LoVo (cell line): ENCODE measurements at places on chromosomes 7 and 10.

DNA sequence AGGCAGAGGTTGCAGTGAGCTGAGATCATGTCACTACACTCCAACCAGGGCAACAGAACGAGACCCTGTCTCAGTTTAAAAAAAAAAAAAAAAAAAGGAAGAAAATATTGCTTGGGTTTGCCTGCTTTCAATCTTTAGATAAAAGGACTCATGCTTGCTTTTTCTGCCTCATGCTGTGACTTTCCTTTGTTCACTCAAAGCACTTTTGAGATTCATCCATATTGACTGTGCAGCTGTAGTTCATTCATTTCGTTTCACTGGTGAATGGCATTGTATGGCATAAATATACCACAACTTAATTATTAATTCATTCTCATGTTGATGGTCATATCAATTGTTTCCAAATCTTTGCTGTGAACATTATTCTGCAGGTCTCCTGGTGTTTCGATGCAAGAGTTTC, 97.6 kb upstream of the NFE2L3 start:
- DNase-seq, result no peak

DNA sequence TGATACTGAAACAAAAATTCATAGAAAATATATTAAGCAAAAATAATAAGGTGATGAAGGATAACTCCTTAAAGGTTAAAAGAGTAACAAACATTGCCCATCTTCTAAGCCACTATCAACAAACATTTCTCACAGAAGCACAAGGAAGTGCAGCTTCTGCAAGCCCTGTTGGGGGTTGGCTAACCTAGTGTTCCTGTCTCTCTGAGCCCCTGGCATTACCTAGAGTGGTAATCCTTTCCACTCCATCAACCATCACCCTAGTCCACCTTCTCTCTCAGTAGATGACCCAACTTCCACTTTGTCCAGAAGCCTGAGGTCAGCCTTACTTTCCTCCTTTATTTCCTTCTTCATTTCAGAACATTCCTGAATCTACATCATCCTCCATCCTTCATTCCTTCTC, 59.7 kb downstream of the HIPK2 start:
- no peak for DNase-seq

- DNase-seq, result no peak
Observed at GRCh38 chr10:47077386-47077785, 166.2 kb downstream of the PTPN20 start.

DNA sequence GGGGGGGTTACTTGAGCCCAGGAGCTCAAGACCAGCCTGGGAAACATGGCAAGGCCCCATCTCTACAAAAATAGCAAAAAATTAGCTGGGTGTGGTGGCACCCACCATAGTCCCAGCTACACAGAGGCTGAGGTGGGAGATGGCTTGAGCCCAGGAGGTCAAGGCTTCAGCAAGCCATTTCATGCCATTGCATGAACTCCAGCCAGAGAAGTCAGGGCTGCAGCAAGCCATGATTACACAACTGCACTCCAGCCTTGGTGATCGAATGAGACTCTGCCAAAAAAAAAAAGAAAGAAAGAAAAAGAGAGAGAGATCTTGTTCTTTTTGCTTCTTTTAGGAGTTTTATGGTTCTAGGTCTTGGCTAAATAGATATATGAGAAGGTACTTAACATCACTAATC, 200.2 kb upstream of the PHYHIPL start:
- no peak for DNase-seq

DNA sequence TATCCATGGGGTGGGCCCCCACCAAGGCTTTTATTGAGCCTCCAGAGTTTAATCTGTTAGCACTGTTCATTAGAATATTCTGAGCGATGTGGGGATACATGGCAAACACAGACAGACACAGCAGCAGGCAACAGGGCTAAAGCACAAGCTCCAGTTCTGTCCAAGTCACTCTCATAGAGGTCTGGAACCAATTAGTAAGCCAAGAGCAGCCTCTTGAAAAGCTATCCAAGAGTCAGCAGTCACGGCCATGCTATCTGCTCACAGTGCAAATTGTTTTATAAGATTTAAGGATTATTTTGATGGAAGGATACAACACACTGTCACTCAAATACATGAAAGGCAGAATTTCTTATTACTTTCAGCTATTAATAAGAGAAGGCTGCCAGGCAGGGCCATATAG, 86.4 kb upstream of the DGKB start:
- no peak for DNase-seq

DNA sequence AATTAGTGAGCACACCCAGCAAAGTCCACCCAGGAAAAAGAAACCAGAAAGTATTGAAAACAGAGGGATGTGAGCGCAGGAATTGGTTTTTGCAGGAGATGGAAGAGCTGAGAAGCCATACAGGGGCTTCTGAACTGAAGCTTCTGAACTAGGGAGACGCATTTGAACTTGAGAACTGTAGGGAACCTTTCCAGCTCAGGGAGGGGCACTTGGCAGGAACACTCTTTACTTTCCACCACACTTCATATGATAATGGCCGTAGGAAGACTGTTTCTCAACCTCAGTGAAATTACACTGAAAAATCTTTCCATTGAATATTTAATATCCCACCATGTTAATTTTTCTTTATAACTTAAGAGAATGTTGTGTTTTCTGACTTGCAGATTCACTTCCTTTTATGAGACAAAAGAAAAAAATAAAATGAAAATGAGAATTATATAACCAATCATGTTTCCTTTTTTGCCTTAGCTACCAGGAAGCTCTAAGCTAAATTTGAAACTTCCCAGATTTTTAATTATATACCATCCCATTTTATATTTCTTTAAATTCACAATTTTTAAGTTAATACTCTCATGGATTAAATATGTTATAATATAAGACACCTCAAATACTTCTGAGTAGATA, 98.3 kb upstream of the TCF7L2 start:
- DNase-seq, result no peak

DNA sequence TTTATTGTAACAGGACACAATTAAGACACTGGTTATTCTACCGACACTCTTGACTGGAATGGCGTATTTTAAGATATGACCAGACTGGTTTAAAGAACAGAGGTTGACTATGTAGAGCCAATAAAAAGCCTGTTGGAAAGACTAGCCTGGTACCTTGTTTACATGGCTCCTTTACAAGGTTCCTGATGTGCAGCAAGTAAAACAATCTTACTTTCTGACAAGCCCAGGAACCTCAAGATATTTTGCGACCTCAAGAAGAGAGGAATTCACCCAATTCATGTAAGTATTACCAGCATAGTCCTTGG, 14.1 kb downstream of the LARP4B start:
- no peak for DNase-seq

- DNase-seq, result no peak
Observed at GRCh38 chr7:105849122-105849855, 27.1 kb downstream of the ATXN7L1 start.

- DNase-seq, result peak; percentile 96
Observed at GRCh38 chr7:36128448-36129047, 24.5 kb upstream of the EEPD1 start.

GRCh38 chr7:142711746-142712616, 37.3 kb upstream of the PRSS1 start:
- DNase-seq, result peak; percentile 25

GRCh38 chr10:124520558-124521428, 59.2 kb downstream of the LHPP start:
- DNase-seq, result no peak

- DNase-seq, result peak; percentile 47
Observed at GRCh38 chr7:42170724-42171123, 66.3 kb downstream of the GLI3 start.

DNA sequence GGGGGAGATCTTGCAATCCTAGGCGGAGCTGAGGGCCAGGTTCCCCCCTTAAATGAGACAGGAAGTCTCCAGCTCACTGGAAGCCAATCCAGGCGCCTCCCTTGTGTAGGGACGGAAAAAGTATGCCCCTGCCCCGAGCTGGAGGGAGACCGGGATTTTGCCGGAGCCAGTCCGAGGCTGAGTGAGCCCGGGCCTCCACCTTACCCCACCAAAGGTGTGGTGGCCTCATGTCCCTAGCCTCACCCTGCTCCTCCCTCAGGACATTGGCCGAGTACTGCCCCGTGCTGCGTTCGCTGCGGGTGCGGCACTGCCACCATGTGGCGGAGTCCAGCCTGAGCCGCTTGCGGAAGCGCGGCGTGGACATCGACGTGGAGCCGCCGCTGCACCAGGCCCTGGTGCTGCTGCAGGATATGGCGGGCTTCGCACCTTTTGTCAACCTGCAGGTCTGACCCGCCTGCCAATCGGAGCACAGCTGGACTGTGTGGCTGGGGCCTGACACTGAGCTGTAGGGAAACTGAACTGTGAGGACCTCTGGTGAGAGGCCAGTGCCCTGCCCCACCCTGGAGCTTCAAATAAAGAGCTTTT, 2.0 kb downstream of the FBXL15 start:
- peak; percentile 87 for DNase-seq

DNA sequence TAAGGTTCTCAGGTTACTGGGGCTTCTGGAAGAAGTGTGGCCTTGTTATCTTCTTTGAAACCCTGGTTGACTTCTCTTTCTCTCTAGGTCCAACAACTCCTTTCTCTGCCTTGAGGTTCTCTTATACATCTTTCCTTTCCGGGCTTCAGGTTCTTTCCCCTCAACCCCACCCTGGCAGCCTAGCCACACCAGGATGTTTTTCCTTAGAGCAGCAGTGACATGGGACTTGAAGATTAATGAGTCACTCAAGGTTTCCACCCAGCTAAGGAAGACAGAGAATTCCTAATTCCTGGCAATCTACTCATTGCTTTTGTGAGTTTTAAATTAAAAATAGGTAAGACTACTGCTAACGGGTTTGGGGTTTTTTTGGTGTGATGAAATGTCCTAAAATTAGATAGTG, 121.8 kb upstream of the HPS1 start:
- no peak for DNase-seq

- DNase-seq, result peak; percentile 63
Observed at GRCh38 chr7:26090927-26091519, 61.0 kb upstream of the NFE2L3 start.

GRCh38 chr7:150369748-150370501, 1.3 kb downstream of the REPIN1 start:
- DNase-seq, result no peak

DNA sequence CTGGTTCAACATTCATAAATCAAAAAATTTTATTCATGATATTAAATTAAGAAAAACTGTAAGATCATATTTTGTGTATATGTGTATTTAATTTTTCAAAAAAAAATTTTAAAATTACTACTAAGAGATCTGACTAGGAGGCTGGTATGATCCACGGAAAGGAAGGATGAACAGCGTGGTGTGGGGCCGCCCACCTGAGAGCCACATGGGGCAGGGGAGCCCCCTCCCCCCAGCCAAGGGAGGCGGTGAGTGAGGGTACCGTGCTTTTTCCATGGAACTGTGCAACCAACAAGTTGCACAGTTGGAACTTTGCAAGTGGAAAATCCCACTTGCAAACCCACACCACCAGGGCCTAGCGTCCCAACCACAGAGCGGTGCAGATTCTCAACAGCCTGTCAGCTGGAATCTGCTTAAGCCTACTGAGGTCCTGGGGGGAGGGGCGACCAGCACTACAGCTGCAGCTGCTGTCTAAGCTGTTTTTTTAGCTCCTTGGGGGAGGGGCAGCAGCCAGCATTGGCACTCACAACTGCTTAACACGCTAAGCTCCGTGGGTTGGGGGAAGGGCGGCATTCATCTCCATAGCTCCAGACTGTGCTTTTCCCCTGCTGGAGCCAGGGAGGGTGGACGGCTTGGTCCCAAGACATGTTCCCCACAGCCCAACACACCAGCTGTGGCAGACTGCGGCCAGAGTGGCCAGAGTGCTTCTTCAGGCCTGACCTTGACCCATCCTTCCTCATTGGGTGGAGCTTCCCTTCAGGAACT, 94.2 kb upstream of the IGFBP3 start:
- DNase-seq, result no peak

DNA sequence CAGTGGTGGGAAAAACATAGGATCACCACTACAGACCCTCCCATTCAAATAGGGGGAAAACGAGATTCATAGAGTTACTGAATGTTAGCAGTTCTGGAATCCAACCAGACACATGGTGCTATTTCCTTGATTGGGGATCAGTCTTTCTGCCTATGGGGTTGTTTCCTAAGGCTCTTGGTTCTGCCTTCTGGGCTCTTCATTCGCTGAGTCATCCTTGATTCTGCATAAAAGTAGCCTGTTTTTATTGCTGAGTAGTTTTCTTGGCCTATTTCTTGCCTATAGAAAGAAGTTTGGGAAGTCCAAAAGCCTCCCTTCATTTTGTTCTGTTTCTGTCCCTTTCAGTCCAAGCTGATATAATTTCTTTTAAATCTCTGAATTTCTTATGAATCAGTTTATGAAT, 99.3 kb upstream of the OIT3 start:
- no peak for DNase-seq

DNA sequence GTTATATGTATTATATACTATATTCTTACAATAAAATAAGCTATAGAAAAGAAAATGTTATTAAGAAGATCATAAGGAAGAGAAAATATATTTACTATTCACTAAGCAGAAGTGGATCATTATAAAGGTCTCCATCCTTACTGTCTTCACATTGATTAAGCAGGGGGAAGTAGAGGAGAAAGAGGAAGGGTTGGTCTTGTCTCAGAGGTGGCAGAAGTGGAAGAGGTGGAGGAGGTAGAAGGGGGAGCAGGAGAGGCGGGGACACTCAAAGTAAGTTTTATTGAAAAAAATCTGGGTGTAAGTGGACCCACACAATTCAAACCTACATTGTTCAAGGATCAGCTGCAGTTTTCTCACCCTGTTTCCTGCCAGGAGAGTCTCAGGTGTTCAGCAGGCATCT, 28.9 kb upstream of the ERCC6 start:
- DNase-seq, result no peak

DNA sequence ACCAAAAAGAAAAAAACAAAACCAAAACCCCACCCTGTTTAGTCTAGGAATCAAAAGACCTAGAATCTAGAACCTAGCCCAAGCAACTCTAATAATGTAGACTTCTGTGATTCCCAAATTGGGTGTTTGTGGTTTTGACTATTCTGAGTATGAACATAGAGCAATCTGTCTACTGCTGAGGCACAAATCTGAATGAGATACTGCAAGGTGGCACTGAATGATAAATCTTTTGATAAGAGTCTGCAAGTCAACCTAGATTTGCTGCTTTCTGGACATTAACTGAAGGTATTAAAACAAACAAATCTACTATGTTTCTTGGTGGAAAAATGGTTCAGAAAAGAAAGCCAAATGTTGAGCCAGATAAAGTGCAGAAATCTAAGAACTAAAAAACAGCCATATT, 50.6 kb downstream of the IRF5 start:
- DNase-seq, result no peak

GRCh38 chr10:7710446-7710845, 7.3 kb downstream of the ITIH2 start:
- no peak for DNase-seq

- no peak for DNase-seq
Observed at GRCh38 chr10:42990721-42991441, 86.0 kb upstream of the RET start.

DNA sequence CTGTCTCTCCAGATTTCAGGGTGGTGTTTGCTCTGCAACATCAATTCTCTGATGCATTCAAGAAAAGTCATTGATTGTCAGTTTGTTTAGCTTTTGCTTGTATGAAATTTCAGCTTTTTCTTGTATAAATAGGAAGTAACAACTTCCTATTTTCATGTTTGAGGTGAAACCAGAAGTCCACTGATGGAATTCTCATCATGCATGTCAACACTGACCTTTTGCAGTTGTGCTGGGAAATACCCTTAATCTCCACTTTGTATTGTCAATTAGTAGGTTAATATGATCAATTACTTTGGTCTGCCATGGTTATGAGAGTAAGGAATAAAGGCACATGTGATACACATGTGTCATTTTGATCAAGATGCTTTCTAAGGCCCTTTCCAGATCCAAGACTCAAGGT, 208.8 kb upstream of the HPS1 start:
- DNase-seq, result no peak

GRCh38 chr10:86109421-86109820, 257.2 kb downstream of the GRID1 start:
- no peak for DNase-seq
